ENCODE measurements at places on chromosomes 1 and 21.

DNA sequence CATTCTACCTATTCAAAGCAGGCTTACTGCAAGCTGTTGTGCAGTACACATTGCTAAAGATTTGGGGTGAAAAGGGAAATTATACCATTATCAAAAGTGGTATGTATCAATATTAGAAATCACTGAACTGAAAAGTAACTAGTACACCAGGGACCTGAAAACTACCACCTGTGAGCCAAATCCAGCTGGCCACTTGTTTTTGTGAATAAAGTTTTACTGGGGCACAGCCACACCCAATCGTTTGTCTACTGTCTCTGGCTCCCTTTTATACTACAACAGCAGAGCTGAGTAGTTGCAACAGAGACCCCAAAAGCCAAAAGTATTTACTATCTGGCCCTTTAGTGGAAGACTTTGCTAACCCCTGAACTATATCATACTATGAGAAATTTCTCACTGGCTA, 13.8 kb upstream of the CR1L start:
- H3K27me3 ChIP-seq, result no peaks in the 10 kb centered on the region
- peaks cover 7% of the 10 kb centered on the region for H3K4me1 ChIP-seq
- no peak overlapping the region for H3K27ac ChIP-seq
- H3K36me3 ChIP-seq, result no peaks in the 10 kb centered on the region
- DNase-seq, result no peak

GRCh38 chr1:54246116-54246721, 46.3 kb downstream of the MRPL37 start:
- H3K27ac ChIP-seq, result no peak overlapping the region
- H3K4me1 ChIP-seq, result no peaks in the 10 kb centered on the region
- no peak overlapping the region for H3K4me3 ChIP-seq
- DNase-seq, result no peak
- H3K36me3 ChIP-seq, result peaks cover 85% of the 10 kb centered on the region

- H3K36me3 ChIP-seq, result no peaks in the 10 kb centered on the region
- H3K4me1 ChIP-seq, result peaks cover 39% of the 10 kb centered on the region
- DNase-seq, result no peak
- no peak overlapping the region for H3K4me3 ChIP-seq
- H3K27ac ChIP-seq, result no peak overlapping the region
Observed at GRCh38 chr1:1612104-1612400, 3.2 kb upstream of the MIB2 start.

DNA sequence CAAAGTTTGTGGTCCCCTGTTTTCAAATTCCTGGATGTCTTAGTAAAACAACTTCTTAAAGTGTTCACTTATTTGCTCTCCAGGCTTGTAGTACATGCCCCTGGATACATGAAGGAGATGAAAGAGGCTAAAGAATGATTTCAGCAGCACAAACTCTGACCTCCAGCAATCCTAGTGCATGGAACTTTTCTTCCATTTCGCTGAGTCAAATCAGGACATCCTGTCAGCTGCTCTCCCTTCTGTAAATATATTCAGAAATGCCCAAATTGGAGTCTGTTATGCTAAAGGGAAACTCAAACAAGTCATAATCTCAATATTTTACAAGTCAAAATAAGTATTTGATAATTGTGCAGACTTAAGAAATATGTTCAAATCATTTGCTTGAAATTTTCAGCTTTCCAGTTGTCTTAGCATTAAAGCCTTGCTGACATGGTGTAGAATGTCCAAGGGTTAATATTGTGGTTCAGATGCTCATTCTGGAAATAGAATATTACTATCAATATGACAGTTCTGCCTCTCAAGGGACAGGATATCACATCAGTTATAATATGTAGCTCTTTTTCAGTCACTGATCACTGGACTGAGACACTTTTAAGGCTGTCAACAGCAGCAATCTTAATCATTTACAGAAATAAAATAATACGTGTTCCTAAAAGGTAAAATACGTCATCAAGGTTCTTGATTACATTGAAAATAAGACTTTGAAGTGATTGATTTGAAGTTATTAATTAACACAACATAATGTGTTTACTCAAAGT, 1157.3 kb downstream of the PLA2G4A start:
- no peaks in the 10 kb centered on the region for H3K36me3 ChIP-seq
- no peaks in the 10 kb centered on the region for H3K4me1 ChIP-seq
- H3K27ac ChIP-seq, result no peak overlapping the region
- no peaks in the 10 kb centered on the region for H3K27me3 ChIP-seq
- no peak overlapping the region for H3K4me3 ChIP-seq
- DNase-seq, result no peak

GRCh38 chr1:88169139-88169538, 514.9 kb upstream of the PKN2 start:
- H3K4me3 ChIP-seq, result no peak overlapping the region
- no peaks in the 10 kb centered on the region for H3K4me1 ChIP-seq
- H3K27me3 ChIP-seq, result no peaks in the 10 kb centered on the region
- no peak for DNase-seq
- no peaks in the 10 kb centered on the region for H3K36me3 ChIP-seq

- no peaks in the 10 kb centered on the region for H3K27me3 ChIP-seq
- H3K4me1 ChIP-seq, result no peaks in the 10 kb centered on the region
- no peak for DNase-seq
- no peak overlapping the region for H3K27ac ChIP-seq
- no peak overlapping the region for H3K4me3 ChIP-seq
Observed at GRCh38 chr1:215667761-215668160, 100.7 kb downstream of the KCTD3 start.

DNA sequence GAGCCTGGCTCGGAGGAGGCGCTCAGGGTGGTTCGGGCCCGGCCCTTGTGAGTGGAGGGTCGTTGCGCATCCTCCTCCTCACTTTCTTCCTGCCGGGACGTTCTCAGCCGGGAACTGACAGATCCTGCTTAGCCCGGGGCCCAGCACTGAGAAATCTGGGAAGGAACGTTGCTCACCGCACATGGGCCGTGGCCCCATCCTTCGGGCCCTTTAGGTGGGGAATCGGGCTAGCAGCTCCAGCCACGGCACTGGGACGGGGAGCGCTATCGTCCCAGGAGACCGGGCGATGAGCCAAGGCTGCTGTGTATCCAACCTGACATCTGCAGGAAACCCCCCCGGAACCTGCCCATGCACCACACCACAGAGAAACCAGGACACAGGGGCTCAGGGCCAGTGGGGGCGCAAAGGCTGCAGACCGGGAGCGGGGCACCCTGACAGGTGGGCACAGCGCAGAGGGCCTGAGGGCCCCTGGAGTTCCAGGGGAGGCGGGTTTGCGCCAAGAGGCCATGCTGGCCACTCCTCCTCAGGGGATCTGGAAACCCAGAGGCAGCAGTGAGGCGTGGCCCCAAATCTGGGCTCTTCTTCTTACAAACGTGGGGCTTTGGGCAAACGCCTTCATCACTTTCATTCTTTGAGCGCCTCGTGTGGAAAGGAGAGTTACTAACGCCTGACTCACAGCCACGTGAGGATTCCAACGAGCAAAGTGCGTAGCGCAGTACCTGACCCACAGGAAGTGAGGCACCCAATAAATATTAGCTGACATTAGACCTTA, at the start of gene SH2D5:
TSS of gene SH2D5 (minus strand) at position 116 of the 772 bp plus-strand sequence. CDS start 4,659 bp downstream, outside the sequence.
- peaks cover 4% of the 10 kb centered on the region for H3K36me3 ChIP-seq
- peaks cover 19% of the 10 kb centered on the region for H3K27me3 ChIP-seq
- peak within 1 kb of the TSS; percentile 60 for H3K4me3 ChIP-seq
- peak; percentile 91 for DNase-seq
- peaks cover 2% of the 10 kb centered on the region for H3K4me1 ChIP-seq
- no peak within 1 kb of the TSS for H3K27ac ChIP-seq

DNA sequence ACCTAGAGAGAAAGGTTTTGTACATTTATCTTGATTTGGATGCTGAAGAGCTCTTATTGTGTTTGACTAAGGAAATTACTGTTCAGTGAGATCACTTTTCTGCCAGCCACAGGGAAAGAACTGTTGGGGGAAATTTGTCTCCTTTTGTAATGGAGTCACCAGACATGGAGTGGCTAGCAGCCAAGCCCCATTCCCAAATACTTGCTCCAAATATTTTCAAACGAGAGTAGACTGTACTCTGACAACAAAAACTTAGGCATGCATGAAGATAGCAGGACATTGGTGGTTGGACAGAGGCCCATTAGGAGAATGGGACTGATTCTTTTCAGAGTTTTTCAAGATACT, 21.1 kb downstream of the IPO9 start:
- H3K36me3 ChIP-seq, result peaks cover 18% of the 10 kb centered on the region
- H3K4me3 ChIP-seq, result no peak overlapping the region
- DNase-seq, result no peak
- H3K27ac ChIP-seq, result no peak overlapping the region
- no peaks in the 10 kb centered on the region for H3K4me1 ChIP-seq

- no peak overlapping the region for H3K27ac ChIP-seq
- no peaks in the 10 kb centered on the region for H3K27me3 ChIP-seq
- no peak for DNase-seq
- H3K4me1 ChIP-seq, result no peaks in the 10 kb centered on the region
Observed at GRCh38 chr1:90763930-90764329, 46.8 kb upstream of the BARHL2 start.

- H3K27ac ChIP-seq, result no peak overlapping the region
- H3K36me3 ChIP-seq, result no peaks in the 10 kb centered on the region
- peak; percentile 46 for DNase-seq
- H3K27me3 ChIP-seq, result peaks cover 41% of the 10 kb centered on the region
Observed at GRCh38 chr1:30909365-30910068, 959 bp upstream of the SDC3 start.

DNA sequence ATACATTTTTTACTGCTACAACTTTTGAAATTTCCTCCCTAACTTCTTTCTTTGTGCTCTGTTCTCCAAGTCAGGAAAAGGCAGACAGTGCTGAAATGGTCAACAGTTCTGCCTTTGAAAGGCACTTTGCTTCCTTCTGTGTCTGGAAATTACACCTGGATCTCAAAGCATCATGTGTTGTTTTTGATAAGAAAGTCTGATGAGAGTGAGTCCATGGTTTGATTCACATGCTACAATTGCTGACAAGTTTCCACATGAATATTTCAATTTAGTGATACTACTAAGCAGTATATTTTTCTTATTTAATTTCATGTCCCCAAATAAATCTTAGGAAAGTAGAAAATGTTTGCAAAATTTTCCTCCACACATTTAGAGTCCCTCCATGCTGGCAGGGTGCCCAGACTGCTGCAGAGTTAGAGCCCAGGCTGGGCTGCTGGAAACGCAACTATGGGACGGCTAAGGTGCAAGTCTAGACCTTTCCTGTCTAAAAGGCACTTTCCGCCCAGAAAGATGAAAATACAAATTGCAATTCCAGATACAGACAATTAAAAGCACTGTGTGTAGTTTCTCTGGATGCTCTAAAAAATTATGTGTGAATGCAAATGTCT, 96.6 kb upstream of the RUNX1 start:
- H3K4me3 ChIP-seq, result no peak overlapping the region
- no peaks in the 10 kb centered on the region for H3K36me3 ChIP-seq
- DNase-seq, result no peak
- H3K27ac ChIP-seq, result no peak overlapping the region

GRCh38 chr21:46570119-46570518, 34.8 kb downstream of the S100B start:
- H3K4me3 ChIP-seq, result no peak overlapping the region
- no peaks in the 10 kb centered on the region for H3K4me1 ChIP-seq

GRCh38 chr1:55204997-55205396, 10.2 kb downstream of the USP24 start:
- H3K27me3 ChIP-seq, result no peaks in the 10 kb centered on the region
- H3K27ac ChIP-seq, result no peak overlapping the region
- peaks cover 32% of the 10 kb centered on the region for H3K4me1 ChIP-seq
- DNase-seq, result no peak
- H3K36me3 ChIP-seq, result peaks cover 20% of the 10 kb centered on the region
- peak overlapping the region; percentile 4 for H3K4me3 ChIP-seq

DNA sequence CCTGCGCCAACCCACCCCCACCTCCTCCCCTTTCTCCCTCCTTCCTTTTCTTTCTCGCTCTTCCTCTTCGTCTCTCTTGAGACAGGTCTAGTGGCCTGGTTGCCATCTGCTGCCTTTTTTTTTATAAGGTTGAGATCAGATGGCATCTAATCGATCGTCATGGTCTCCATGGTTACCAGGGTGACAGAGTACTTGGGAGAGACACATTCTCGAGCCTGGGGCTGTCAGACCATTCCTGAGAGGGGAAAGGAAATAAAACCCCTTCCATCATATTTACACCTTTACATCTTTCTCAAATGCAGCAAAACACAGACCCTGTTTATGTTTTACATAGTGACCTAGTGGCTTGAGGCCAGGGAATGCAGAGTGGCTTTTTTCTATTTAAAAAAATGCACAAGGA, 53.5 kb upstream of the SLC22A15 start:
- no peaks in the 10 kb centered on the region for H3K27me3 ChIP-seq
- peaks cover 15% of the 10 kb centered on the region for H3K4me1 ChIP-seq
- H3K4me3 ChIP-seq, result no peak overlapping the region
- DNase-seq, result no peak

Measured in common myeloid progenitor, CD34-positive (primary cell).